ENCODE measurements at places on chromosomes 3 and 15.

- DNase-seq: no peak
Observed at GRCh38 chr3:158683230-158683962, 10.9 kb upstream of the LXN start.

DNA sequence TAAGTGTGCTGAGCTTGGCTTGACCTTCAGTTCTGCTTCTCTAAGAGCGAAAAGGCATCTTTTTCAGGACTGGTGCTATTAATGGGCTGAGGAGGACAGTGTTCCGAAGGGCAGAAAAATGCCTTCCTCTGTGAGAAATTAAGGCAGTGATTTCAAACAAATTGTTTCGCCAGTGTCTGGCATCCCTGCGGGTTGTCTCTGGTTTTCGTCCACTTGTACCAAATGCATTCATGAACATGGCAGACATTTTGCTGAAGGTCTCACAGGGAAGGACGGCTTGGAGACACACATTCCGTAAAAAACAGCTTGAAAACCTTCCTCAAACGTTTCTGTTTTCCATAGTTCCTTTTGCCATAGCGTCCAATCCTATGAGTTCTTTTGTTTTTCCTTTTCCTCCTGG lies 57.1 kb downstream of the CEMIP start:
- no peak for DNase-seq

DNA sequence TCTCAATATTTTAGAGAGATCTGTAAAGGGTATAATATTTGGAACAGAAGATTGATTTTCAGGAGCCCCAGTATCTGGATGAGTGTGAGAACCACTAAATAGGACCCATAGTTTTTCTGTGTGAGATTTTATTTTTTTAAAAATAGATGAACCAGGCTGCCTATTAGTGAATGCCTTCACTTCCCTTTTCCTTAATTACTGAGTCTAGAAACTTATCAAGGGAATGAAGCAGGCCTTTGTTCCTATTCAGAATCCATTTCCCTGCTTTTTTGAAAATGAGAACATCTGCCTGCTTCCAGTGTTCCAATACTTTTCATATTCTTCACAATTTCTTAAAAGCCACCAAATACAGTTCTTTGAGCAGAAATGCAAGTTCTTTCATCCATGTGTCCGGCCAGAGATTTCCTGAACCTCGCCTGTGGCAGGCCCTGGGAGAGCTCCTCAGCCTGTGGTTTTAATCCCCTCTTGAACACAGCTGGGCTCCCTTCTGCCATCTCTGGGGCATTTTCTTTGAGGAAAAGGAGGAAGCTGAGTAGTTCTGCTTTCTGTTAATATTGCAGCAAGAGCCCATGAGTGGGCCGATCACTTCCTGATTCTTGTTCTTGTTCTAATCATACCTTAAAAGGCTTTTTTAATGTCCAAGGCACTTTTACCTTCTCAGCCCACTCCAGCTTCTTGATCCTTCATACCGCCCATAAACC lies 4.7 kb downstream of the EHD4 start:
- peak; percentile 69 for DNase-seq

GRCh38 chr3:50480471-50480870 lies 23.0 kb downstream of the CACNA2D2 start:
- no peak for DNase-seq

DNA sequence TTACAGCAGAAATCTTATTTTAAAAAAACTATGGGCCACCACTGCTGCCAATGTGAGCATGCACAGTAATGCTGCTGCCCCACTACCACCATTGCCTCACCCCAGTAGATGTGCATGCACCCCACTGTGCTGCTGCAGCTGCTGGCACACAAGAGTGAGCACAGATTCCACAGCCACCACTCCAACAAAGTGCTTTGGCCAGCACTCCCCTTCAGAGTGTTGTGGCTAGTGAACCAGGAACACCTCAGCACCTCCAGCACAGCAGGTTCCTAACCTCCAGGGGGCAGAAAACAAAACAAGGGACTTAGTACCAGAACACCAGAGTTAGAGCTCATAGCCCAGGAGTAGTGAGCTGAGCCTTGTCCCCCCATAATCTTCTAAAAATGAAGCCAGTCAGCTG lies 629.6 kb downstream of the PYDC2 start:
- DNase-seq: no peak

GRCh38 chr15:99104788-99105513 lies at the start of gene SYNM:
SYNM (plus strand) TSS chr15:99105080; CDS start chr15:99105200, 120 bp downstream.
- peak; percentile 95 for DNase-seq

DNA sequence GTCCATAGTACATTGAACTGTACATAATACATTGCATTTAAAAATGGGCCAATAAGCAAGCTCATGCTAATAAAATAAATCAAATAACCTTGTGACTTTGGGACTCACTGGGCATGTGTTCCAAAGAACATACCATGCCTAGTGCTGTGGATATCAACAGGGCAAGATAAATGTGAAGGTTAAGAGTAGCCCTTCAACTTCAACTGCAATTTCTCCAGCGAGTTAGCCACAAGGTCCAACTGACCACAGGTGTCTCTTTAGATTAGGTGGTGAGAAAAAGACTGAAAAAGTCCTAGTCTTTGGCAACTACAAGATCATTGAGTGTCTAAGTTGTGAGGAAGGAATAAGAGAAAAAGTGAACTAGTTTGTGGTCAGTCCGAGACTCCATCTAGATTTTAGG lies 78.3 kb upstream of the ATP11B start:
- DNase-seq: no peak

GRCh38 chr3:87127281-87127680 lies 99.8 kb upstream of the CHMP2B start:
- DNase-seq: no peak

GRCh38 chr15:31461911-31462480 lies 135.4 kb downstream of the KLF13 start:
- DNase-seq: no peak

DNA sequence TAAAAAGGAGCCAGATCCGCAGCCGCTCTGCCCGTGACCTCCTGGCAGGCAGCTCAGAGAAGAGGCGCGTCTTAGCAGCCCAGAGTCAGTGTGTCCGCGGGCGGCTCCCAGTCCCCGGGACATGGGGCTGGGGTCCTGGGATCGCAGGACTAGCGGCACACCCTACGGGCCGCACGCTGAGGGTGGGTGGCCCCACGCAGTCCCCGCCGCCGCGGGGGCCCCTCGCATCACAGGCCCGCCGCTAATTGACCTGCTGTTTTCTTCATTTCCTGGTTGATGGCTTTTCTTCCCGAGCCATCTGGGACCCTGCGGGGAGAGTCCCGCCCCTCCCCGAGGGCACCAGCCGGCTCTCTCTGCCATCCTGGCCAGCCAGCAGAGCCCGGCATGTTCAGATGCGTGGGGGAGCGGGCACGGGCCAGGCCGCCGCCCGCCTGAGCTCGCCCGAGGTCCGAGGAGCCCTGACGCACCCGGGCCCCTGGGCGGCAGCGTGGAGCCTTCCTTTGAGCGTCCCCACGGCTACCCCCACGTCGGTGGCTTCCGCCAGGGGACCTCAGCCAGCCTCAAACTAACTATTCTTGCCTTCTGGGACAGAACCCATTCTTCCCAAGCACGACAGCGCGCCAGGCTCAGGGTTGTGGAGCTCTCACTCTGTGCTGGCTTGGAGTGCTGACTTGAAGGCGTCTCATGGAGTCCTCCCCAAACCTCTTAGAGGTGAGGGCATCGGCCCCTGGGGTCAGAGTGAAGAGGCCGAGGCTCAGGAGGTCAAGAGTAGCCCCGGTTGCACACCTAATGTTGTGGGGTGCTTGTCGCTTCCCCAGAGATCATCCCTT lies 34.6 kb upstream of the CACNA2D3 start:
- DNase-seq: no peak

- DNase-seq: no peak
Observed at GRCh38 chr15:59278120-59278519, 71.5 kb downstream of the LDHAL6B start.

DNA sequence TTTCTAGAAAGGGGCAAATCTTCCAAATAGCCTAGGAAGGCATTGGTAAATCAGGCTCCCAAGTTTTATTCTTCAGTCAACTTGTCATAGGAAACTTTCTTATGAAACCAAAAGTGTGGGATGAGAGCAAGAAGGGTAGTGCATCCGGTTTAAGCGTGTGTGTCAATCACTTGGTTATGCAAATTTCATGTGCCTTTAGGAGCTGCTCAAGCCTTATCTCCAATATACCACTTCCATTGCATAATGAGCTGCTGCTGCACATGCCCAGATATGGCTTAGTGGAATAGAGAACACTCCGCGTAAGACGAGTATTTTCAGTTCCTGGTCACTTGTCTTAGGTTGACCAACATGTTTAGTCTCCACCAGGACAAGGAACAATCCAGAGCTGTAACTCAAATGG lies 242.1 kb downstream of the CBLB start:
- no peak for DNase-seq

GRCh38 chr15:57534281-57534680 lies 57.4 kb upstream of the MYZAP start:
- no peak for DNase-seq

DNA sequence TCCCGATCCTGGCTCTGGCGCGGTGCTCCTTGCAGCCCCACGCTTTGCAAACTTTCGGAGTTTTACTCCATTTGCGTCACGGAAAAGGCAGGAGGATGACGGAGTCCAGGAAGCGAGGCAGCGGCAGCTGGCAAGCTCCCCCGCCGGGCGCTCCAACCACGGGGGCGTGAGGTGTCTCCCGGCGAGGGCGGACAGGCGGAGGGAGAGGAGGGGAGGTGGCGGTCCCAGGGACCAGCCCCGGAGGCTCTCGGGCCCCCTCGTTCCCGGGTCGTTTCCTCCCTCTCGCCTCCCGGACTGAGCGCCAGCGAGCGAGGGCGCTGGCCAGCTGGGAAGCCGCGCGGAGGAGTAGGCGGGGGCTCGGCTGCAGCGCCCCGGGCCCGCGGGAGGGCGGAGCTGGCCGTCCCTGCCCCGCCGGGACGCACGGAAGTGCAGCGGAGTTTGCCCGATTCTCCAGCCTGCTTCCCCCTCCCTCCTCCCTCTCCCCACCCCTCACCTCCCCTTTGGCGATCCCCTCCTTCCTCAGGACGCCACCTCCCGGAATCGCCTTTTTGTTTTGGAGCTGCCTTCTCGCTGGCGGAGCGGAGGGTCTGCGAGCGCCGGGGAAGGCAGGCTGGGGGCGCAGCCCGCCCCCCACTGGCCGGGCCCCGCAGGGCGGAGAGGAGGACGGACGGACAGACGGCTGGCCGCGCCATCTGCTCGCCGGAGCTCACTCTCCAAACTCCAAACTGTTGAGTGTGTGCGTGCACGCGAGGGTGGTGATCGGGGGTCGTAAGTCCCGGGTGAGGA lies at the start of gene SNX33:
Gene SNX33, plus strand, starts transcription at position 543 of the 786 bp plus-strand sequence. CDS start 1,191 bp downstream, outside the sequence.
- DNase-seq: peak; percentile 82

GRCh38 chr3:182725372-182726251 lies 67.7 kb upstream of the ATP11B start:
- no peak for DNase-seq

GRCh38 chr15:85474700-85475316 lies 94.4 kb downstream of the AKAP13 start:
- DNase-seq: no peak

GRCh38 chr15:65962187-65962586 lies 92.9 kb downstream of the RAB11A start:
- no peak for DNase-seq

- no peak for DNase-seq
Observed at GRCh38 chr15:72786676-72787345, 3.3 kb upstream of the ADPGK start.

DNA sequence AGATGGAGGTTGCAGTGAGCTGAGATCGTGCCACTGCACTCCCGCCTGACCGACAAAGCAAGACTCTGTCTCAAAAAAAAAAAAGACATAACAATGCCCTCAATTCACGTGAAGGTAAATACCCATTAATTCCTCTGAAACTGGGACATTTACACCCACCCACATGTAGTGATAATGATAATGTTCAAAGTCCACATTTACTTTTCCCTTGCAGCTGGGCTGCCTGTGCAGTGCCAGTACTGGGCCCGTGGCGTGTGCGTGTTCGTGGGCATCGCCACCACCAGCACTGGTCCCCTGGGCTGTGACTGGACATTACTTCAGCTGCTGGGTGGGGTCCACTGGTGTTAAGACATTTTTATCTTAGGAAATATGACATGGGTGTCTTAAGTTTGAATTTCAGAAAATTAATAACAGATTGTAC lies 123.6 kb downstream of the SLC25A26 start:
- DNase-seq: no peak

- DNase-seq: no peak
Observed at GRCh38 chr3:12903000-12903800, 61.8 kb upstream of the RPL32 start.
